ENCODE measurements at places on chromosomes 3 and 15.

DNA sequence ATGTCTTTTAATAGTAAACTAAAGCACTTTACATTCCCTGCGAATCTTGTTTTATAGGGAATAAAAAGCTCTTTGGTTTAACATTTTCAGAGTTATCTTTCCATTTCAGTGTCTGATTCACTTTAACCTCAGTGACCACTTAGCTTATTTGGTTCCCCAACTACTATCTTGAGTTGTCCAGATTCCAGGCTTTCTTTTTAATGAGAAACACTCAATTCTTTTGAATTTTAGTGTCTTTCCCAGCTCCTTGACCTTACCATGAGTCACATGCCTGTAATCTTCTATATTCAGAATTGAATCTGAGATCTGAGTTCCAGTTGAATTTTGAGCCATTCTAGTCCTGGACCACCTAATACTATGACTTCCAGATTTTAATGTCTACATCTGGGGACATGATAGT, 144.4 kb downstream of the KCNAB1 start:
- DNase-seq, result no peak

GRCh38 chr3:123102826-123103225, 36.0 kb downstream of the PDIA5 start:
- no peak for DNase-seq

DNA sequence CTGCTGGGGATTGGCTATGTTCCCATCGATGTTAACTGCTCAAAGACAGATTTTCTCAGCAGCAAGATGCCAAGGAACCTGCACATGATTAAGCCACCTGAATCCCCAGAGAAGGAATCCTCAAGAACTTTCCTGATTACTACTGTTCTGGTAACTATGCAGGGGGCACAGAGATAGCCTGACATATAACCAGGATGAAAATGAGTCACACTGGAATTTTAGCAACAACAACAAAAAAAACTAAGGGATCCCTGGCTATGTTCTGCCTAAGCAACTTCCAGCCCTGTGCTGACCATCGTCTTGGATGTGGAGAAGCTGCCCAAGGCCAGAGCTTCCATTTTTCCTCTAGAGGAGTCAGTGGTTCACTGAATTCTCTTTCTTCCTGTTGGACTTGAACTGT, 13.8 kb downstream of the RIOX2 start:
- no peak for DNase-seq

DNA sequence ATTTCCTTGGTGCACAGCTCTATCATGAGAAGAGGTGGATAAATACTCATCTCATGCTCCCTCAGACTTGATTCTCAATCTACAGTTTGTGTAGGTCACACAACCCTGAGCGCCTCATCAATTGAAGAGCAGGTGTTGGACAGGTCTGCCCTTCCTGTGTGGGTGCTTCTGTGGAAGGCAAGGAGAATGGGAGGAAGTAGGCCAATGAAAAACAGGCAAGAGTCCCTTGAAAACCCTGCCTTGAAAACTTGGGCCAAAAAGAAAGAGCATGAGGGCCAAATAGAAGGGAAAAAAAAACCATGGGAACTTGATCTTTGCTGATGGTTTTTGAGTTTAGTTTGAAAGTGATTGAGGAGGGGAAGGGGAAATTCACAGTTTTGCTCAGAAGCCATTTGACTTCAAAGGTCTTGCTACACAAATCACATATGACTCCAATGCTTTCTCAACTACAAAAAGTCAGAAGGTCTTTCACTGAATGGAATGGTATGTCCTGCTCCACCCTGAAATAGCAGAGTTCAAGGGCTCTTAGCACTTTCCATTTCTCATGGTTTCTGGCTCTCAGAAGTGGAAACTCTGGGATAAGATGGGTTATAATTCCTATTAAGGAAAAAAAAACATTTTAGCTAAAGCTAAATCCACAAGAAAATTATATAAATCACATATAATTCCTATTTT, 37.2 kb upstream of the TM4SF1 start:
- no peak for DNase-seq

GRCh38 chr3:187073581-187074098, 65.7 kb downstream of the RPL39L start:
- no peak for DNase-seq

GRCh38 chr3:61172684-61173083, 78.6 kb downstream of the FHIT start:
- DNase-seq, result no peak
